ENCODE measurements at places on chromosomes 5 and 9. TPM values are rescaled to one million over a fixed set of nuclear protein-coding genes. Genes with fewer than 3 reads are reported as not detected.
A peak's percentile ranks its signal among the peaks of the same experiment; 100 is the strongest.

The SPATA31A7 gene
- total RNA-seq: not detected

The GRIA1 gene
- not detected for total RNA-seq

The PAPPA gene
- total RNA-seq: 5.6 TPM

The IGFBPL1 gene
- 6.3 TPM for total RNA-seq

The TRIM36 gene
- total RNA-seq: 1.3 TPM

The TNC gene
- total RNA-seq: 29.4 TPM

The PLAC8L1 gene
- not detected for total RNA-seq

The ORM2 gene
- 2.8 TPM for total RNA-seq

The SLC6A18 gene
- not detected for total RNA-seq

- no peak for DNase-seq
These were observed 55.1 kb downstream of the ELOVL7 start for GRCh38 chr5:60788863-60789513.

DNA sequence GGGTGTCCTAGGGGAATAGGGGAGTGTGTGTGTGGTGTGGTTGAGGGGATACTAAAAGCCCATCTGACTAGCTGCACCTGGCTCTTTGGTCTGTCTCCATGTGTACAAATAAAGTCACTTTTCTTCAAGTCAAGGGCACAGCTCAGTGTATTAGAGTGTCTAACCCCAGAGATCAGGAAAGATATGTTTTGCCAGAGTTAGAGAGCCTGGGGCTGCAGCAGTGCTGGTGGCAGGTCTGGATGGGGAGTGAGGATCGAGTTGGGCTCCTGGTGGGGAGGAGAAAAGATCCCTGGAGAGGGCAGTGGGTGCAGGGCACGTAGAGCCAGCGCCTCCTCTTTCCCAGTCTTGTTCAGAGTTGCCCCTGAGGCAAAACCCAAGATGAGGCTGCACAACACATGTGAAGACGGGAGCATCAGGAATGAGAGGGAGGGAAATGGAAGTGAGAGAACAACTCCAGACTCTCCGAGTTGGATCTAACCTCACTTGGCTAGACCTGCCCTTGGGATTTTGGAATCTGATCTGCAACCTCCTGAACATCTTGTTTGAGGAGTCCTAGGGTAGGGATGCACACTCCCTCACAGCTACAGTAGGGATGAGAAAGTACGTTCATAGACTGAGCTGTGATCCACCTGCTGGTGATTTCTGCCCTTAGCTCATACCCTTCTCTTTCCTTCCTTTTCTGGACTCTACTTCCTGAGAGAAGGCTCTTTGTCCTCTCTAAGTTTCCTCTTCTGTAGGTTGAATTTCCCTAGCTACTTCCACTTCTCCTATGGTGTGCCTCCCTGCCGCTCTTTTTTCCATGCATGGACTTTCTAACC lies 309.9 kb downstream of the ZSWIM6 start:
- DNase-seq: no peak

GRCh38 chr9:22105005-22105722 lies 96.1 kb upstream of the CDKN2B start:
- no peak for DNase-seq

GRCh38 chr5:7117961-7118360 lies 278.0 kb upstream of the ADCY2 start:
- DNase-seq: no peak

DNA sequence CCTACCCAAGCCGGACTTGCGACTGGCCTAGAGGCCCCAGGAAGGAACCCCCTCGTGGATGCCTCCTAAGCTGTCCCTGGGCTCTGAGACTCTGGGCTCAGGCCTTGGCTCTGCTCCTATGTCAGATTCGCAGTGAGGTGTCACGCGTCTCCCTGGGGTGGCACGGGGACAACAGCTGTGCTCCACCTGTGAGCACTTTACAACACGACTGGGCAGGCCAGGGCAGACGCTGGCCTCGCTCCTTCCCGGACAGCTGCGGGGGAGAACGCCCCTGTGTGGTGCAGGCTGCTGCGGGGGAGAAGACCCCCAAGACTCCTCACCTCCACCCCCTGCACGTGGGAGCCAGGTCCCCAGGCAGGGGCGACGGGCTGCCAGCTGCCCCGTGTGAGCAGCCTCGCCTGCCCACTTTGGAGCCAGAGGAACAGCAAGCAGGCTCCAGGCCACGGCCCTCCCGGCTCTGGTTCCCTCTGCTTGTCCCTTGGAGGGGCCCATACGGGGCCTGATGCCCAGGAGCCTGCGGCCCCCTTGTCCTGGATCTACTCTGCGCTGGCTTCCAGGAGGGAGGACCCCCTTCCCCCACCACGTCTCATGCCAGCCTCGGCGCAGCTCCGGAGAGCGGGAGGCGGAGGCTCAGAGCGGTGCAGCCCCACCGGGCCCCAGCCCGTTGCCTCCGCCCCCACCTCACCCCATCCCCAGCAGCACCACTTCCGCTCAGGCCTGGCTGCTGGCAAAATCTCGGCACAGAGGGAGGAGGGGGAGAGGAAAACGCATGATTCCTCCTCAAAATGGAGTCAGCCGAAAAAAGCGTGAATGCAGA lies 36.0 kb downstream of the SARDH start:
- DNase-seq: no peak

DNA sequence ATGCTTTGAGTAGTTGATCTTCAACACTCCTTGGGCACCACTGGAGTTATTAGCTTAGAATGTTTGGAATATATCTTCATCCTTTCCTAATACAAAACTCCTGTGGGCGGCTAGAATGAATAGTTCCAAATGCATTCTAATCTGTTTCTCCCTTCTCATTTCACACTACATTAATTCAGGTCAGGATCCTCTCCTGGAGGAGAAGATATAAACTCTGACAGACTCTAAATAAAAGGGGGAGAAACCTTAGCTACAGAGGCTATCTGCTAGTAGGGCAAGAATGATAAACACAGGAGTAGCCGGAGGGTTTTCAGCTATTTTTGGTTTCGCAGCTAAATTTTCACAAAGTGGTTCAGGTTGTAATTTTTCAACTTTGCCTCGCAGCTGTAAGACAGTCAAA lies 45.2 kb upstream of the FAM240B start:
- DNase-seq: no peak

DNA sequence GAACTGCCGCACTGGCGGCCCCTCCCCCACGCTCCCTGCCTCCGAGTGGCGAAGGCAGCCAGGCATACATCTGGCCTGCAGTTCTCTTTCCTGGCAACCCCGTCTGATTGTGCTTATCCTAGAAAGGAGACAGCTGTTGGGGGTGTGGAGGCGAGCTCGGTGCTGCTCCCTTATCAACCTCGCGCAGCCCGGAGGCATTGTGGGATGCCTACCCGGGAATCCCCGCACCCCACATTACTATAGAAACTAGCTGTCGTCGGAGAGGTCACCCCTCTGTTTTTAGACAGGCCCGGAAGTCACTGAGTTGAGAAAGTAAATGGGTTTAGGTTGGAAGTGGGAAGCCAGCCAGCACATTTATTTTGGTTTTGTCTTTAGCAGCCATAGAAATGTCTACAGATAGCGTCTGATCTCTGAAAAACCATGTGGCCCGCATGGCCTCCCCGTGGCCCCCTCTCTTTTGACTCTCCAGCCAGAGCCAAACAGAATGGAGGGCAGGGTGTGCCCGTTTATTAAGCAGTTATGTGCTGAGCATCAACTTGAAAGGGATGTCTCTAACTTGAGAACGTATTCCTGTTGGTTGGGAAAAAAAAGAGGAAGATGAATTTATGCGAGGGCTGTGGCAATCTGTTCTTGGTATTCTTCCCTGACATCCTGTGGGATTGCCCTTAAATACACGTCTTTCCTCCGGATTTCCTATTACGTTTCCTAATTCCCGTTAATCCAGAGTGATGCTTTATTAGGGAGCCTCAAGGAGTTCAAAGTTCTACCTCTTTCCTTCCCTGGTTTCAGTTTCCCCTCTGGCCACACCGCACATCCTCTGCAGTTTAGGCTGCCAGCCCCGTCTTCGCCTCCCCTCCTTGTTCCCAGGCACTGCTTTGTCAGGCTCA lies 3.9 kb downstream of the STC2 start:
- peak; percentile 65 for DNase-seq

DNA sequence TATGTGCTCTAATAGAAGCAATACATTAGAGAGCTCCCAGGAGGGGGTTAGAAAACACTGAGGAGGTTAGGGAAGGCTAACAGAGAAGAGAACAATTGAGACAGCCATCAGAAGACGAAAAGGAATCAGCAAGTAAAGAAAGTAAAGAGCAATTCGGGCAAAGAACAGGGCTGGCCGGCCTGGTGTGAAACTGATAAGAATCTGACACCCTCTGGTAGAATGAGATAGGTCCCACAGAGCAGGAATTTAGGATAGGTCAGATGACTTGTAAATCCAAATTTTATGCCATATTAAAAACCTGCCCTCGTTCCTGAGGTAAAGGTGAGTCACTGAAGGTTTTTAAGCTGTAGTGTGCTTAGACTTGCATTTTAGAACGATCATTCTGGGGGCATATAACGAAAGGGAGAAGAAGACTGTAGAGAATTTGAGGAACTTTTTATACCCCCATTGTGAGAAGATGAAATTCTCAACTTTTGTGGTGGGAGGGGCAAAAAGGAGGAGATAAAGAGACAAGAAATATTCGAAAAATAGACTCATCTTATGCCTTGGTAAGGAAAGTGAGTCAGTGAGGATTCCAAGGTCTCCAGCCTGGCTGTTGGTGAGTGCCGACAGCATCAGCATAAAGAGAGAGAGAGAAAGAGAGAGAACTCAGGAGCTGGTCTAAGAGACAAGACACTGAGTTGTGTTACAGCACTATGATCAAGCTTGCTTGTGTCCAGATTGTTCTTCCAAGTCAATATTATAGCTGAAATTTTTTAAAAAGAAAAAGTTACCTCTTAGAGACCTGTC lies 51.3 kb downstream of the TMEM167A start:
- DNase-seq: no peak

DNA sequence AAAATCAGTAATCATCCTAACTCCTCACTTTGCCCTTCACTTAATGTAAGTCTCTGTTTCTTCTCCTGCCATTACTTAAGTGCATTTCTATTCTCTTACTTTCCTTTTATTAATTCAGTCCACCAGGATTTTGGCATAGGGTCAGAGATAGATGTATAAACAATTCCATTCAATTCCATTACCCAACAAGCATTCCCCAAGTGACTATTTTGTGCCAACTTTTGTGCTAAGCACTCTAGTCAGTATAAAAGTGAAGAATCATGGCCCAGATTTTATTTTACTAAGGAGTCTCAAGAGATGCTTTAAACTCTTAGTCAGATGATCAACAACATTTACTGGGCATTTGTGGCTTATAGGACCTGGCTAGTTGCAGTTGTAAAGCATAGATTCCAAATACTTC lies 159.3 kb downstream of the DMAC1 start:
- no peak for DNase-seq

DNA sequence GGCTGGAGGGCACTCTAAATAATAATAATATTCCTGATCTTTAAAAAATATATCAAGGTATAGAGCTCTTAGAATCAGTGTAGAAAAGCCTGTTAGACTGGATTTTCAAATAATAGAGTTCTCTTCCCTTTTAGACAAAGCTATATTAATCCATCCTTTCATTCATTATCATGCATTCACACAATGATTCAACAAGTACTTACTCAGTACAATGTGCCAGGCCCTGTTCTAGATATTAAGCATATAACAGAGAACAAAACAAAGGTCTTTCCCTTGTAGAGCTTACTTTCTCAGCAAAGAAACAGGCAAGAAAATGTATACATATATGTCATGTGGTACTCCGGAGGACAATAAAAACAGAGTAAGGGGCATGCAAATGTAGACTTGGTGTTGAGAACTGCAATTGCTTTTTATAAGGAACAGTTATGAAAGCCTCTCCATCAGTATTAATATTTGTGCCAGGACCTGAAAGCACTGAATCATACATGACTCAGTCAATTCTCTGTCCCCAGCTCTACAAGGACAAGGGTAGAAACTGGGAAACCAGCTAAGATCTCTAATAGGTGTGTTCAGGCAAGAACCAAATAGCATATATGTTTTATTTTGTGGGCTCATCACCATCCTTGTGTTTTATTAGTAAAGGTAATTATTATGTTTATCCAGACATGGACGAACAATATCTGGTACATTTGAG lies 72.2 kb downstream of the PIP5K1B start:
- no peak for DNase-seq

DNA sequence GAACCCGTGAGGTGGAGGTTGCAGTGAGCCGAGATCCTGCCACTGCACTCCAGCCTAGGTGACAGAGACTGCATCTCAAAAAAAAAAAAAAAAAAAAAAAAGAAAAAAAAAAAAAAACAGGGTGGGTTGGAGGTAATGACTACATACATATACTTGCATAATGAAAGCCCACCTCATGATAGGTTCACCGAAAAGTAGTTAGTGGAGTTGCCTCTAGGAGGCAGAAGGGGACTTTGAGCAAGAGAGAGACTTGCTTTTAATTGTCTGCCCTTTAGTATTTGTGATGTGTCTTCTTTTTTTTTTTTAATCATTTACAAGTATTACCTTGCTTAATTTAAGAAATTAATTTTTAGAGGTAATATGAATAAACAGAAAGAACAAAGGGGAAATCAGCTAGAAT lies 99.8 kb downstream of the PPARGC1B start:
- no peak for DNase-seq

DNA sequence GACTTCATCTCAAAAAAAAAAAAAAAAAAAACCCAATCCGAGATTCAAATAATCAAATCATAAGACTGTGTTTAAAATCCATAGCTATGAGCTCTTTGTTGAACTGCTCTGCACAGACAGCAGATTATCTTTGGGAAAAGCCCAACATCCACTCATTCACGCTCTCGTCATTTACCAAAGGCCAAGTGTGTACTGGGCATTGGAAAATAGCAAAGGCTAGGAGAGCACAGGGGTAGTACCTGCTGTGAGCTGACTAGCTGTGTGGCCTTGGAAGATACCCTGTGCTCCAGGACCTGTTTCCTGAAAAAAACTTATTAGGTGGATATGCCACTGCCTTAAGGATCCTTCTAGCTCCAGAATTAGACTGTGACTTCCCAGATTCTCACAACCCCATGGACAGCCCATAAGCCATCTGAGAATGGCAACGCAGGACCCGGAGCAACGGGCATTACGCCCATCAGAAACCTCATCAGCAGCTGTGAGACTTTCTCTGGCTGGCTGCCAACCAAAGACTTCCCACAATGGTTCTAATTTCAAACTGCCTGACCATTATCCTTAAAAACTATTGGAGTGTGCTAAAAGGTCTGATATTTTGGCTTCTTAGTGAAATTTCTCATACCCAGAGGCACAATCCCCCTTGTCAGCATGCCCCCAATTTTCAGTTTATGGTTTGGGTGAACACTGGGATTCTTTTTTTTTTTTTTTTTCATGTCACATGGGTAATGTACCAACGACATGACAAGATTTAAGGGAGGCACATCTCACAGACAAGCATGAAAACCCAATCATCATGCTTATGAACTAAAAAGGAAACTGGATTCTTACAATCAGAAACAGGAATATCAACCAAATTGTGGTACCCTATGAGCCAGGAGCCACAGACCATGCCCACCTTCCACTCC lies 16.8 kb downstream of the SERINC5 start:
- peak; percentile 68 for DNase-seq

DNA sequence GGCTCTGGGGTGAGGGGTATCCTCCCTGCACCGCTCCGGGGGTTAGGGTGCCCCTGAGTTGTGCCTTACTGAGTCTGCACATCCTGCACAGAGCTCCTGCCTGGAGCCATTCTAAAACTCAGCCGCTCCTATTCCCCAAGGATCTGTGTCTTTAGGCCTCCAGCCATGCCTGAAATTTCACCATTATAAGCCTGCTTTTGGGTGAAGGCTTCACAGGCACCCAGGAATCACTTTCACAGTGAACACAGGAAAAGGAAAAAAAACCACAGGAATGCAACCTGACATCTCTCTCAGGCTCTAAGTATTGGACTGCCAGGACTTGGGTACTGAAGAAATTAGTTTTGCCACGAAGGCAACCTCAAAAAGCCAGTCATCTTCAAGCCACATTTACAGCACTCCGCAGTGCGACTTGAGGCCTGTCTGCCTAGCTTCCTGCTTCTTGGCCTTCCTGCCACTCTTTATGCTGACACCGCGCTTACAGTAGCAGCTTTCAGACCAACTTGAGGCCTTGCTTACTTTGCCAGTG lies 30.9 kb downstream of the GALNT10 start:
- peak; percentile 50 for DNase-seq

Data from mucosa of gallbladder (tissue), 1 donor.